ENCODE measurements at places on chromosomes 12 and 14.

- peaks cover 24% of the 10 kb centered on the region for H3K4me1 ChIP-seq
- DNase-seq = peak; percentile 92
- no peaks in the 10 kb centered on the region for H3K36me3 ChIP-seq
- H3K27me3 ChIP-seq = peaks cover 99% of the 10 kb centered on the region
- H3K27ac ChIP-seq = no peak overlapping the region
These were observed 9.4 kb downstream of the LHX5 start for GRCh38 chr12:113462117-113462774.

DNA sequence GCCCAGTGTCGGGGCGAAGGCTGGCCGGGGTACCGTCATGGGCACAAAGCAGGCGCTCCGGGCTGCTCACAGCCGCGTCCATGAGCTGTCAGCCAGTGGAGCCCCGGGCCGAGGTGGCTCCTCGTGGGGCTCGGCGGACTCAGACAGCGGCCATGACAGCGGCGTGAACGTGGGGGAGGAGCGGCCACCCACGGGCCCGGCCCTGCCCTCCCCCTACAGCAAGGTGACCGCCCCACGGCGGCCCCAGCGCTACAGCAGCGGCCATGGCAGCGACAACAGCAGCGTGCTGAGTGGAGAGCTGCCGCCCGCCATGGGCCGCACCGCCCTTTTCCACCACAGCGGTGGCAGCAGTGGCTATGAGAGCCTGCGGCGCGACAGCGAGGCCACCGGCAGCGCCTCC, 39.0 kb downstream of the KIF26A start:
- no peak for DNase-seq
- peaks cover 3% of the 10 kb centered on the region for H3K27me3 ChIP-seq
- H3K36me3 ChIP-seq = no peaks in the 10 kb centered on the region
- H3K4me1 ChIP-seq = peaks cover 24% of the 10 kb centered on the region
- no peak overlapping the region for H3K4me3 ChIP-seq

- no peaks in the 10 kb centered on the region for H3K4me1 ChIP-seq
- no peaks in the 10 kb centered on the region for H3K36me3 ChIP-seq
- no peak overlapping the region for H3K4me3 ChIP-seq
- no peak overlapping the region for H3K27ac ChIP-seq
- DNase-seq = no peak
These were observed 71.2 kb downstream of the LGMN start for GRCh38 chr14:92677087-92677668.

DNA sequence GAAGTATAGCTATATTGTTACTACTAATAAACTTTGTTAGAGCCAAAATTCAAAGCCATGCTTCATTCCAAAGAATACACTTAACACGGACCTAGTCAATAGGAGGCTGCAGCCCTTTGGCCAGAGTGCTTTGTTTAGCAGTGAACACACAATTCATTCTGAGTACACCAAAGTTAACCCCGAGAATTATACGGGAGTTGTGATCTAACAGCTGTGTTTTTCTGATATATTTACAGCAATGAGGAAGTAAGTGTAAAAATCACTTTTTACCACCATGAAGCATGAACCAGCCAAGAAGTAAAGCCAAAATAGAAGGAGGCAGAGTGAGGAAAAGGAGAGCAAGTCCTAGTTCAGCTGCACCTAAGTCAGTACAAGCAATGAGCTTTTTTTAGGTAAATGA, 156.8 kb upstream of the PDE3A start:
- H3K27me3 ChIP-seq = no peaks in the 10 kb centered on the region
- peaks cover 17% of the 10 kb centered on the region for H3K4me1 ChIP-seq
- H3K4me3 ChIP-seq = no peak overlapping the region
- H3K27ac ChIP-seq = no peak overlapping the region

DNA sequence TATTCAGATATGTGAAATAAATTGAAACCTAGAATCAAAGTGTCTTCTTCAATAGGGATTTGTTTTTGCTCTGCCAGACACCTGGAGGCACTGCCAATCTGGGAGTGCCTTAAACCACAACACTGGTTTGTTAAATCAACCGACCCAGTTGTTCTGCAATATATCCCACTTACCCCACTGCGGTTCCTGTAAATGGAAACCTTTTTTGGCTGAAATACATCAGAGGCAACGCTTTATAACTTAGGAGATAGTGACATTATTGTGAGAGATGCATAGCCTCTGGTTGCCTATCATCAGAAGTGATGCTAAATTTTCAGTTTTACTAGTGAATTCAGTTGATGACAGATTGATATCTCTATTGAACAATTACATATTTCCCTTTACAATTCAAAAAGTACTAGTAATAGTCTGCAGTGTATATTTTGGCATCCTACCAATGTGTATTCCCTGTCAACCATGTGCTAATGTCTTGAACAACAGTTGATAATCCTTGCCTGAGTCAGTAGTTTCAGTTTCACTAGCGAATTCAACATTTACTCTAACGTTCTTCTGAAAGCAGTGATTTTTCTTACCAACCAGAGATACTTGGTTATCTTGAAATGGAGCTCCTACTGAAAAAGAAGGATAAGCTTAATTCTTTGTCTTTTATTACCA, 30.5 kb downstream of the PPP2R5C start:
- no peak overlapping the region for H3K4me3 ChIP-seq
- peaks cover 12% of the 10 kb centered on the region for H3K4me1 ChIP-seq
- H3K36me3 ChIP-seq = peaks cover 16% of the 10 kb centered on the region
- peaks cover 8% of the 10 kb centered on the region for H3K27me3 ChIP-seq
- DNase-seq = no peak

DNA sequence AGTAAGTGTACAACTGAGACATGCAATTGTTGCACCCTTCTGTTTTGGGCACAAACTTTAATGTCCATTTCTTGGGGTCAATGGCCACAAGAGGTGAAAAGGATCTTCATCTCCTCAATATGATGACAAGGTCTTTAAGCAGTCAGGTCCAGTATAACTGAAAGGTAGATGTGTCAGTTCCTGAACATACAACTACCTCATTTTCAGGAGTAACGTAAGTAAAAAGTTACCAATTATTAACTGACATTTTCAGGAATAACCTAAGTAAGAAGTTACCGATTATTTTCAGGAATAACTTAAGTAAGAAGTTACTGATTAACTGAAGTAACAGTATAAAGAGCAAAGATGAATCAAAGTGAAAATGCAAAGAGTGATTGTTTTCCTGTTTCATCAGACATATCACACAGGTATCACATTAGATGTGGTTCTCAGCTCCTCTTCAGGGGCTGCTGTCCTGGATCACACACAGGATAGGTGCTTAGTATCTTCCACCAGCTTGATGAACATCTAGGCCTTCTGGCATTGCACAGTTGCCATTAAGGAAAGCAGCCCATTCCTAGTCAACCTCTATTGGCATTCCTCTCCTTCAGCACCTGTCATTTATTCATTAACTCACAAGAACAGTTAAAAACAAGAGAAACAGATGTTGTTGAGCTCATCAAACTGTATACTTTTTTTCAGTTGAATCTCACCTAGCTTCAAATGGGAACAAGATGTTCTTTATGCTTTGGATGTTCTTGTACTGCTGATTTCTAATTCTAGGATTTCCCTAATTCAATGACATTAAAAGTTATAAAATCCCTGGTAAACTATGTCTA, 200.0 kb downstream of the FOXG1 start:
- no peaks in the 10 kb centered on the region for H3K27me3 ChIP-seq
- H3K36me3 ChIP-seq = no peaks in the 10 kb centered on the region
- no peak overlapping the region for H3K4me3 ChIP-seq
- H3K27ac ChIP-seq = no peak overlapping the region
- no peak for DNase-seq

GRCh38 chr12:118866346-118866745, 115.0 kb upstream of the SRRM4 start:
- peak; percentile 63 for DNase-seq
- no peak overlapping the region for H3K4me3 ChIP-seq
- H3K4me1 ChIP-seq = no peaks in the 10 kb centered on the region
- no peaks in the 10 kb centered on the region for H3K36me3 ChIP-seq
- no peak overlapping the region for H3K27ac ChIP-seq
- peaks cover 37% of the 10 kb centered on the region for H3K27me3 ChIP-seq

- H3K4me1 ChIP-seq = peaks cover 41% of the 10 kb centered on the region
- H3K27ac ChIP-seq = peak overlapping the region; percentile 47
- peaks cover 14% of the 10 kb centered on the region for H3K27me3 ChIP-seq
- H3K4me3 ChIP-seq = no peak overlapping the region
- DNase-seq = no peak
- H3K36me3 ChIP-seq = no peaks in the 10 kb centered on the region
These were observed 42.8 kb downstream of the PRMT8 start for GRCh38 chr12:3533703-3534386.

GRCh38 chr12:20701106-20701505, 6.0 kb downstream of the SLCO1C1 start:
- H3K4me3 ChIP-seq = no peak overlapping the region
- no peak overlapping the region for H3K27ac ChIP-seq
- H3K27me3 ChIP-seq = no peaks in the 10 kb centered on the region
- no peaks in the 10 kb centered on the region for H3K36me3 ChIP-seq
- H3K4me1 ChIP-seq = peaks cover 11% of the 10 kb centered on the region

- H3K27ac ChIP-seq = no peak overlapping the region
- DNase-seq = no peak
- H3K36me3 ChIP-seq = no peaks in the 10 kb centered on the region
- peaks cover 7% of the 10 kb centered on the region for H3K4me1 ChIP-seq
- H3K27me3 ChIP-seq = peaks cover 27% of the 10 kb centered on the region
These were observed 318.2 kb downstream of the BCL11B start for GRCh38 chr14:98953551-98954348.

- H3K4me1 ChIP-seq = peaks cover 66% of the 10 kb centered on the region
- DNase-seq = no peak
- no peaks in the 10 kb centered on the region for H3K27me3 ChIP-seq
- H3K4me3 ChIP-seq = no peak overlapping the region
- peaks cover 5% of the 10 kb centered on the region for H3K36me3 ChIP-seq
These were observed 63.6 kb upstream of the SRSF5 start for GRCh38 chr14:69703047-69704039.

- H3K4me1 ChIP-seq = peaks cover 69% of the 10 kb centered on the region
- no peak overlapping the region for H3K4me3 ChIP-seq
- no peak for DNase-seq
- peaks cover 15% of the 10 kb centered on the region for H3K36me3 ChIP-seq
- peaks cover 3% of the 10 kb centered on the region for H3K27me3 ChIP-seq
- H3K27ac ChIP-seq = no peak overlapping the region
These were observed 180.2 kb downstream of the CRADD start for GRCh38 chr12:93857279-93857938.

GRCh38 chr12:98752726-98753125, 107.6 kb downstream of the APAF1 start:
- no peak overlapping the region for H3K27ac ChIP-seq
- H3K36me3 ChIP-seq = no peaks in the 10 kb centered on the region
- no peak overlapping the region for H3K4me3 ChIP-seq
- no peak for DNase-seq

DNA sequence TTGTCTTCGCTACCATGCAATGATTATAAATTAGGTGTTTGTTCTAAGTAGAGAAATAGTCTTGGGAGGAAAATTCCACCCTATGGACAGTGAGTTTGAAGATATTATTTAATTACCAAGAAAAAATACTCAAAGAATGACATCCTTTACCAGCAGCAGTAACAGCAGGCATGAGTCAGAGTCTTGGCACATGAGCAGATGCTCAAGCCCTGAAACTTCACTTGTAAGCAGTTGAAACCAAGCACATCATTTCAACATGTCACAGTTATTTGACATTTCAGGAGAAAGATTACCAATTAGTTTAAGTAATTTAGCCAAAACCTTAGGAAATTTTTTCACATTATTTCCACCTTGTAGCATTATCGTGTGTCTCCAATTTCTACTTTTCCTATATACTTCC, 99.2 kb downstream of the C12orf50 start:
- DNase-seq = no peak
- no peak overlapping the region for H3K27ac ChIP-seq
- H3K4me3 ChIP-seq = no peak overlapping the region
- H3K4me1 ChIP-seq = no peaks in the 10 kb centered on the region
- no peaks in the 10 kb centered on the region for H3K36me3 ChIP-seq

DNA sequence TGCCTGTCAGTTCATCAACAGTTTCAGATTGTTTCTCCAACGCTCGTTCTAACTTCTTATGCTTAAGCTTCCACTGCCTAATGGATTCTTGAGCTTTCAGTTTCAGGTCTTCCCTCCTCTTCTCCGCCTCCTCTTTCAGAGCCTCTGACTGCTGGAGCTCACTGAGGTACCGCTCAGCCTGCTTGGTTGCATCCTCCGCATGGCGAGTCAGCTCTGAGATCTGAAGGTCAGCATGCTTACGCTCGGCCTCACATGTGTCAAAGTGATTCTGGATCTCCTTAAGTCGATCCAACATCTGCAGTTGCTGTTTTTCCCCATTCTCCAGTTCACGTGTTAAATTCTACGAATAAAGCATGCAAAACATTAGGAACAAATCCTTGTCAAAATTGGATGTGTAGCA, 148.8 kb downstream of the CEP128 start:
- H3K27ac ChIP-seq = peak overlapping the region; percentile 23
- DNase-seq = no peak
- no peak overlapping the region for H3K4me3 ChIP-seq
- H3K27me3 ChIP-seq = no peaks in the 10 kb centered on the region

DNA sequence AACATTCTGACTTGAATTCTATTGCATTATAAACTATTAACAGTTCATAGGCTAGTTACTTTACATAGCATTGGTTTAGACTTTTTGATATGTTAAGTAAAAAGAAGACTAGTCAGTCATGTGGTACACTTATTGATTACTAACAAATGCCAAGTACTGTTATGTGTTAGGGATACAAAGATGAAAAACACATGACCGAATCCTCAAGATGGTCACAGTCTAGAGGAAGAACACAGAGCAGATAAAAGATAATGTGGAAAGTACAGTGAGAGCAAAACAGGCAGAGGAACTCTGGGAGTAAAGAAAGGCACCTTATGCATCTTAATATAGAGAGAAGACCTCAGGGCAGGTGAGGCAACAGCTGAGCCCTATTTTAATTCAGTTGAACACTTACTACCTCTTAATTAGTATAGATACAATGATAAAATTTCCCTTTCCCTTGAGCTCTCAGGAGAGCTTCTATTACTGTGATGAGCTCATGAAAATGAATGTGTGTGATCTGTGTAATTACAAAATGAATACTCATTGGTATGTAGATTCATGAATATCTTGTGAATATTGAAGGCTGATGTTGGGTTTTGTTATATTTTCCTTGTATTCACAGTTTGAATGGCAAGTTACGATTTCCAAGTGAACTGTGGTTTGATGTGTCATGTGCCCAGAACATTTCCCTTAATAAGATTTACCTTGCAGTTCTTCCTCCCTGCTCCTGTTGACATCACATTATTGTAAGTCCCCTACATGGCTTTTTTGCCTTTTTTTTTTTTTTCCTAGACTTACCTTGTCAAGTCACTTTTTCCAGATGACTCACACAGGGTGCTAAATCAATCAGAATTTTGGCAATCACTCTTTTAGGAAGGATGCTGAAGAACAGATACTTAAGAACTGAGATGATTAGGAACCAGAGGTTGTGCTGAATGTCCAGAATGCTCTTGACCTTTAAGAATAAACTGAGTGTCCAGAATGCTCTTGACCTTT, 29.5 kb upstream of the MSRB3 start:
- no peak for DNase-seq
- no peaks in the 10 kb centered on the region for H3K27me3 ChIP-seq
- H3K4me1 ChIP-seq = no peaks in the 10 kb centered on the region
- H3K4me3 ChIP-seq = no peak overlapping the region
- peaks cover 21% of the 10 kb centered on the region for H3K36me3 ChIP-seq
- H3K27ac ChIP-seq = no peak overlapping the region
